ENCODE measurements at places on chromosomes 5 and 9.

- DNase-seq: peak; percentile 54
These were observed 315 bp downstream of the PIK3R1 start for GRCh38 chr5:68215898-68216244.

DNA sequence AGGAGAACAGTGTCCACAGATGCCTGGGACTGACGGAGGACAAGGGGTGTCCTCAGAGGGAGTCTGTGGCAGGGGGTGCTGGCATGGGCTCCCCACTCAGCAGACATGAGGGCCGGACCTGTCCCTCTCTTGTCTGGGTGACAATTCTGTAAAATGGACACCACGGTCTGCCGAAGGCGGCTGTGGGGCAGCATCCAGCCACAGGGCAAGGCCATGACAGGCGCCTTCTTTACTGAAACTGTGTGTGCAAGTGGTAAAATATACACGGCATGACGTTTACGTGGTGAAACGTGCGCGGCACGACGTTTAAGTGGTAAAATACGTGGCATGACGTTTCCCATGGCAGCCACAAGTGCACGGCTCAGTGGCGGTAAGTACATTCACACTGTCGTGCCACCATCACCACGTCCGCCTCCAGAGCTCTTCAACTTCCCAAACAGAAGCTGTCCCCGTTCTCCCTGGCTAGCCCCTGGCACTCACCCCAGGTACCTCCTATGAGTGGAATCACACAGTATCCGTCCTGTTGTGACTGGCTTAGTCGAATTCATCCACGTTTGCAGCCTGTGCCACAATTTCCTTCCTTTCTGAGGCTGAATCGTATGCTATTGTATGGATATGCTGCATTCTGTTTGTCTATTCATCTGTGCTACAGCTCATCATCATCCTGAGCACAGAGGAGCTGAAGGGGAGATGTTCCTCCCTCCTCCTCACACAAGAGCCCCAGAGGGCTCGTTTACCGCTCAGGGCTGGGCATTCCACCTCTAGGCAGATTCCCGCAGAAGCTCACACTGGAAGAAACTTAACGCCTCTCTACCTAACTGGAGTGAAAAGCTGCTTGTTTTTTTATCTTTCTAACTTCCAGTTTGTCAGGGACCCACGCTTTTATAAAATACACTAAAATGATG lies 52.5 kb downstream of the COL23A1 start:
- DNase-seq: no peak

DNA sequence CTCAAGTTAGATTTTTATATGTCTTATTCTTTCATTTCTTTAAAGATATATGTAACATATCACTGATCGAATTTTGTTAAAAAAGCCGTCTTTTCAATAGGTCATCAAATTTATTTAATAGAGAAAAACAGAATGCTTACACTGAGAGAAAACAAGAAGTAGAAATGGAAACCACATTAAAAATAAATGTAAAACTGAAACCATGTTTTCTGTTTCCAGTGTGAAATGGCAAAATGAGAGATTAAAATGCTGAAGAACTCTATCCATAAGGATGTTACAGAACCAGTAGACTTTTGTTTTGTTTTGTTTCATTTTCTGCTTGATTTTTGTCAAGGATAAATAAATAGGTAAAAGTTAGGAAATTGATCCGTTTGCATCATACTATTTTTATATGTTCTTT lies 210.1 kb downstream of the PRDM9 start:
- no peak for DNase-seq

GRCh38 chr5:131776450-131776849 lies 20.4 kb downstream of the FNIP1 start:
- no peak for DNase-seq

DNA sequence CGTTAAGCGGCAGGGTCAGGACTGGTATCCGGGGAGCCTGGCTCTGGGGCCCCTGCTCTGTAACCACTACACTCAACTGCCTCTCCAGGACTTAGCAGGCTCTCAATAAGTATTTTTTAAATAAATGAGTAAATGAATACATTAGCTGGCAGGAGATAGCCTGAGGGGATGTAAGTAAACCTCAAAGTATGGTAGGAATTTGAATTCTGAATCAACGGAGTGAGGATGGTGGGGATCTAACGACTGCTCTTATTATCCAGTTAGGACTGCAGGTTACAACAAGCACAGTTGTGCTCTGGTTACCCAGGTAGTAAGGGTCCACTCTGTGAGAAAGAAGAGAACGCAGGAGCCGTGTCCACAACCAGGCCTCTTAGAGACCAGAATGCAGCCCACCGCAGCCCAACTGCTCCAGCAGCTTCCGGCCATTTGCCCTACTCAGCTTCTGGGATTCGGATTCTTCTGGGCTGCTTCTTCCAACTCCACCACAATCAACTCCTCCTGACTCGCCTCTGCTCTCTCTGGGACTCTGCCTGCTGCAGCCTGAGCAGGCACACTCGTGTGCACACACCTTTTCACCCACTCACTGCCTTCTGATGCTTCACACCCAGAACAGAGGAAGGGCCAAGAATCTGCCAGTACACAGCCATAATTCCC lies 52.6 kb downstream of the MED27 start:
- no peak for DNase-seq

DNA sequence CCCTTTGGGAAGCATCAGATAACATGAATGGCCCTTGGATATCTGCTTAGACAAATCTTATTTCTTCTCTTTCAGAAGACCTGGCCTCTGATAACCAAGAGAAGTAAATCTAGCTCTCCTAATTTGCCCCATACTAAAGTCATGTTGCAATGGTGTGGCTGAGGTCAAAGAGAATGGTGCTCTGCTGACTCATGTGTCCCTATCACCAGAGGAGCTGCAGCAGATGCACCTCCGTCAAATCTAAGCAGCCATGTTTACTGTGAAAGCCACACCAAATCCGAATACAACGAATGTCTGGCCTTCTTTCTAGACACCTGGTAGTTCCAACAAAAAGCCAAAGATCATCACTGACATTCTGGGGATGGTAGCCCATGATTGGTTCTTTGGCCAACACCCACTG lies 23.2 kb downstream of the RETREG1 start:
- no peak for DNase-seq

- DNase-seq: no peak
These were observed 10.8 kb downstream of the SAXO1 start for GRCh38 chr9:19022206-19022605.

GRCh38 chr5:41951224-41951623 lies 26.1 kb downstream of the FBXO4 start:
- DNase-seq: no peak

GRCh38 chr5:56480705-56481427 lies 247.7 kb upstream of the ANKRD55 start:
- peak; percentile 58 for DNase-seq

GRCh38 chr9:26158631-26159150 lies 480.4 kb upstream of the TUSC1 start:
- no peak for DNase-seq

DNA sequence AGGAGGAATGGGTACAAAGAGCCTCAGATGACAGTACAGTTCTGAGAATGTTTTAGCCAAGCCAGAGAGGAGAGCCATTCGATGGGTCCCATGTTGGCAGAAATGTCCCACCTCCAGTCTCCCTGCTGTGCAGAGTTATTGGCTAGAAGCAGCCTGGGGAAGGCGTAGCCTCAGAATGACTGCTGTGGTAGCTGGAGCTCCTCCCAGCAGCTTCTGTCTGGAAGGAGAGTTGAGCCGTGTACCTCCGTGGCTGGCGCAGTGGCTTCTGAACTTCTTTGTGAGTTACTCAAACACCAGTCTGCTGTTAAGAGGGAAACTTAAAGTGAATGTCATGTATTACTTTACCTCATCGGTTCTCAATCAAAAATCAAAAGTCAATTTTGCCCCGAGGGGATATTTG lies 193.3 kb upstream of the SNX2 start:
- no peak for DNase-seq

DNA sequence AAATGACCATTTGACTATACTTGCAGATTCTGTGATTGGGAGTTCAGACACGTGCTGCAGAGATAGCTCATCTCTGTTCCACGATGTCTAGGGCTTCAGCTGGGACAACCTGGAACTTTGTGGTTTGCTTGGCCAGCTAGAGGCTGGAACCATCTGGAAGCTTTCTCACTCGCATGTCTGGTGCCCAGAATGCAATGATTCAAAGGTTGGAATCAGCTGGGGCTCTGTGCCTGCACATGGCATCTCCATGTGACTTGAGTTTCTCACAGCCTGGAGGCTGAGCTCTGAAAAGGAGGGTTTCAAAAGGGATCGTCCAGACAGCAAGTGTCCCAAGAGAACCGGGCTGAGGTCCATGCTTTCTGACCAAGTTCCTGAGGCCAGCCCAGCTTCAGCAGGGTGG lies 465.2 kb downstream of the GADD45G start:
- no peak for DNase-seq

DNA sequence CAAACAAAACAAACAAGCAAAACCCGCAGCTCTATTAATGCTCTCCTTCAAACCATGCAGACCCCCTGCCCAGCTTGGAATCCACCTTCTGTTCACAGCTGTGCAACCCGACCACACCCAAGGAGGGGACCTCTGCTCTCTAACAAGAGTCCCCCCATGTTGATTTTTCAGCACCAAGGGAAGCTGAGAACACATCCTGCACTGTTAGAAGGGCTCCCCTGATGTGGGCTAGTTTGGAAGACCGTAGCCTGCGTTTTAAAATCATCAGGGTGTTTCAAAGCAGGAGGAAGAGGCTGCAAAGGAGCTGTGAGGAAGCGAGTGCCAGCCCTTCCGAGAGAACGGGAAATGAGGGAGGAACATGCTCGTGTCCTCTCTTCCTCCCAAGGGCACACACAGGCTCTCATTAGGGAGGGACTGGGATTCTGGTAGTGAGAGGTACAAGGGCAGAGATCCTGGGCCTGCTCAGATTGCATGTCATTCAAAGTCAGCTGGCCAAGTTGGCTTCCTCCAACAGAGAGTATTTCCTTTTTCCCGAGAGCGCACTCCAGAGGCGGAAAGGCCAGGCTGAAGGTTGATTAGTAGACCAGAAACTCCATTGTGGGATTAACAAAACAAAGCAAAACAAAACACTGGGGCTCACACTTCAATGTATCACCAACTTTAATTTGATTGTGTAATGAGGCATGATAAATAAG lies 185.9 kb downstream of the SEMA6A start:
- DNase-seq: peak; percentile 30

GRCh38 chr9:121735793-121736770 lies 84.6 kb downstream of the DAB2IP start:
- no peak for DNase-seq

DNA sequence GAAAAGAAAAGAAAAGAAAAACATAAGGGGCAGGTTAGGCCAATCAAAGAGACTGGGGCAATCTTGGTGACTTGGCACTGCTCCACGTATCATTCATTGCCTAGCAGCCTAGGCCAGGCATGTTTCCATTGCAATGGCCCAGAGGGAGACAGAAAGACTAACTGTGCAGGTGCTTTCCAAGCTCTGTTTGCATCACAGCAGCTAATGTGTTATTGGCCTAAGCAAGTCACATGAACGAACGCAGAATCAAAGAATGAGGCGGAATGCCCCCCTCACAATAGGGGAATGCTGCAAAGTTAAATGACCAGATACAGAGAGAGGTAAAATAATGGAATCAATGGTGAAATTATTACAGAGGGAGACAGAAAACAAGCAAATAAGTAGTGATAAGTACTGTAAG lies 11.1 kb upstream of the VPS13A start:
- no peak for DNase-seq

DNA sequence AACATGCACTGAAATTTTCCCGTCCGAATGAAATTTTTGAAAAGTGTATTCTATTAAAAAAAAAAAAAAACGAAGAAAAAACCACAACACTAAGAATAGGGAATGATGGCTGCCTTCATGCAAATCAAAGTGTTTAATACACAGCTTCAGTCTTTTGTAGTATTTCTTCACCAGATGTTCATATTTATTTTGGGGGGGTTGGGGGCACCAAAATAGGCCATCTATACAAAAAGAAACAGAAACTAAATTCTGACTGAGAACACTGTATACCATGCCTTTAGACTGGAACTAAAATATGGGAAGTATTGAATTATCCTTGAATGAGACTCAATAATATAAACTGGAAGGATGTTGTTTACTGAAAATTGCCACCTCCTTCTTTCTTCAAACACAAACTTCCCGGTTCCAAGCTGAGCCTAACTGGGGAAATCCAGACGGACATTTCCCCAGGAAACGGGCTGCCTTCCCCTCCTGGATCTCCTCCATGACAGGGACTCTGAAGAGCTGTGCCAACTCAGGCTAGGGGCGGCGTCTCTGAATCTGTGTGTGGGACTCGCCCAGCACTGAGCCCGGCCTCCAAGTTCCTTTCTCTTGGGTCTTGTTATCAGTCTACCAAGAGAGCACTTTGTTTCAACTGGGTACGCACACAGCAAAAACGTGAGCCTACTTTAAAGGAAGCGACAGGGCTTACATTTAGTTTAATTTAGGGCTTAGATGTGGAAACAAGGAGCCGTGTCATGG lies 511.3 kb upstream of the ADAMTS16 start:
- DNase-seq: no peak

GRCh38 chr5:84080908-84081307 lies 303.8 kb downstream of the EDIL3 start:
- no peak for DNase-seq

DNA sequence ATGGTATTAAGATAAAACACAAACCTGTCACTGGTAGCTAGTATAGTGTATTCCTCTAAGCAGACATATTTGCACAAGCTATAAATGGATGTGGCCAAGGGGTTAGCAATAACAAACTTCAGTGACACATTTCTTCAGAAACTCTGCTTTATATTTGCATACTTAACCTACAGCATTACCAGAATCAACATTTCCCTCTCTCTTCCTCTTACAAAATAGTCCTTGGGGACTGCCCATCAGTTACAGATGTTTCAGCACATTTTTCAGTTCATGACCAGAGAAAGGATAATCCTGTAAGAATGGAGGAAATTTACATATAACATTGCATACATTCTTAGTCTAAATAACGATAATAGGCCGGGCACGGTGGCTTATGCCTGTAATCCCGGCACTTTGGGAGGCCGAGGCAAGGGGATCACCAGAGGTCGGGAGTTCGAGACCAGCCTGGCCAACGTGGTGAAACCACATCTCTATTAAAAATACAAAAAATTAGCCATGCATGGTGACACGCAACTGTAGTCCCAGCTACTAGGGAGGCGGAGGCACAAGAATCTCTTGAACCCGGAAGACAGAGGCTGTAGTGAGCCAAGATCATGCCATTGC lies 25.3 kb upstream of the SLC1A1 start:
- no peak for DNase-seq

- no peak for DNase-seq
These were observed 209.1 kb downstream of the ASTN2 start for GRCh38 chr9:117205806-117206205.

DNA sequence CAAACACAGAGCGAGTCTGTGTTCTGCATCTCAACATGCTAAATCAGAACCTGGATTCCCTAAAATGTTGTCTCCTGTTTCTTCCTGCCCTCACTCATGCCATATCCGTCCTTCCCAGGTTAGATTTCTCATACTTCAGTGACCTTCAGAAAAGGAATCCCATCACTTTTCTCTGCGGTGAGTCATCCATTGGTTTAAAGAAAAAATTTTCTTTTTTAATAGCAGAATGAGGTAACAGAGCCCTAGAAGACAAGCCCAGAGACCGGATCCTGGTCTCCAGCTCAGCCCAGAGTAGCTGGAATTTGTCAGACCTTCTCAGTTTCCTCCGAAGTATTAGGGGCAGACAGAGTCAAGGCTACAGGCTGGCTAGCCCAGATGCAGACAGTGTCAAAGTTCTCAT lies 143.2 kb upstream of the DMRT1 start:
- DNase-seq: peak; percentile 68

GRCh38 chr5:60722416-60722815 lies 22.4 kb upstream of the DEPDC1B start:
- no peak for DNase-seq

Measured in kidney capillary endothelial cell (primary cell).